ENCODE measurements at places on chromosomes 6 and 20. TPM values are rescaled to one million over a fixed set of nuclear protein-coding genes. Genes with fewer than 3 reads are reported as not detected.

FAM162B gene
- not detected for total RNA-seq

MEP1A gene
- total RNA-seq = not detected

TBX18 gene
- total RNA-seq = 8.8 TPM

NMBR gene
- not detected for total RNA-seq

MACROD2 gene
- total RNA-seq = 0.88 TPM

MAFB gene
- total RNA-seq = 0.22 TPM

EDN3 gene
- 0.14 TPM for total RNA-seq

DZANK1 gene
- 1.7 TPM for total RNA-seq

BTN2A1 gene
- total RNA-seq = 39.0 TPM

ANGPT4 gene
- total RNA-seq = not detected

SIRPD gene
- total RNA-seq = not detected

PDE10A gene
- total RNA-seq = 2.0 TPM
